AML-193 (cell line): ENCODE measurements at places on chromosomes 1 and 21.
A peak's percentile ranks its signal among the peaks of the same experiment; 100 is the strongest.

DNA sequence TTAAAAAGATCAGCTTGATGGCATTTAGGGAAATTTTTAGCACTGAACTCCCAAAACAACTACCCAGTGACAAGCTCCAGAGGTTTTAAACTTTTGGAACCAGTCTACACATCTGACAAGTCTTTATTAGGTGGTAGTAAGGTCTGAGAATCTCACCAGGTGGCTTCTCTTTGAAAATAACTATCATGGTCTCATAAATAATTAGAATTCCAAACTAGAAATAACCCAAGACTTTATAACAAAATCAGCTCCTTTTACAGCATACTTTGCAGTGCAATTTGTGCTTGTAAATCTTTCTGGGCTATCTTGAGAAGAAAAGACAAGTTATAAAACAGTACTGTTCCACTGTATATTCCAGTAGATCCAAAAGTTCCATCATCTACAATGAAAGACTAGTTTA is 108.7 kb downstream of the LTN1 start:
- no peak for DNase-seq

- DNase-seq = no peak
Observed at GRCh38 chr1:35558374-35559316, 1.0 kb downstream of the NCDN start.

DNA sequence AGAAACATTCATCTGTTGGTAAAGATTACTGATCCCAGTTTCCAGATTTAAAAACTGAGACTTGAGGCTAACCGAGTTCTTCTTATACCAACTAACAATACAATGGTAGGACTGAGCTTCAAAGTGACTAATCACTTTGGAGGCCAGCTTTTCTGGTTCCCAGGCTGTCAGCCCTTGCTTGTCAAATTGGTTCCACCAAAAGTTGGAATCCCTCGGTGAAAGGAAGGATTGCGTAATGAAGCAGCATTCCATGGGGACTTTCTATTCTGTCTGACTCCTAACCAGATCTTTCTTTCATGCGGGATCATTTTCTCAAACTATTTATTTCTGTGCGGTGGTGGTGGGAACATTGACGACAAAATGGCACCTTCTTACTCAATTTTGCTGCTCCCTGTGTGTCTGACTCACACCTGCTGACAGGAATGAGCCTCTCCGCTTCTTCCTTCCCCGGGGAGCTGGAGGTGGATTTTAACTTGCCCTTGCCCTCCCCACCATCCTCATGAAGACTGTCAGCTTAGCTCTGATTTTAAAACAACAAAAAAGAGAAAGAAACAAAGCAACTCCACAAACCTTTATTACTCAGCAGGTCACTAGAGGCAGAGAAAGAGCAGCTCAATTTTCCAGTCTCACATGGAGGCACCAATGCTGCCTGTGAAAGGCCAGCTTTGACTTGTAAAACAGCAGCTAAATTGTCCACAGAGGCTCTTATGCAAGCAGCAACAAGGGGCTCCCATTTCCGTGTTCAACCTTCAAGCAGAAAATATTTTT is 32.9 kb upstream of the RASAL2 start:
- DNase-seq = no peak

DNA sequence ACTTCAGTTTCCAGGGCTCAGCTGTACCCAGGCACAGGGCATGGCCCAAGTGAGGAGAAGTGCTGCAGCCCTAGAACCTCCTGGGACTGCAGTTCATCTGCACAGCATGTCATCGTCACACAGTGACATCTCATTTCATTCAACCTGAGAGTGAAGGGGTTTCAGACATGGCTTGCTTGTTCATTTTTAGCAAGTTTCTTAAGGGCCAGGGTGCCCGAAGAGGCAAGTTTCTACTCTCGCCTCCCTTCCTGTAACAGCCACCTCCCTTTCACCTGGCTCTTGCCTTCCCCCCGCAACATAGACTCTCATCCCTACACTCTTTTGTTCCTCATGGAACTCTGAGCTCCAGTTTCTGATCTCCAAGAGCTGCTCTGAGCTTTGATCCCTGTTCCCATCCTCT is 108.1 kb downstream of the C1orf21 start:
- no peak for DNase-seq

DNA sequence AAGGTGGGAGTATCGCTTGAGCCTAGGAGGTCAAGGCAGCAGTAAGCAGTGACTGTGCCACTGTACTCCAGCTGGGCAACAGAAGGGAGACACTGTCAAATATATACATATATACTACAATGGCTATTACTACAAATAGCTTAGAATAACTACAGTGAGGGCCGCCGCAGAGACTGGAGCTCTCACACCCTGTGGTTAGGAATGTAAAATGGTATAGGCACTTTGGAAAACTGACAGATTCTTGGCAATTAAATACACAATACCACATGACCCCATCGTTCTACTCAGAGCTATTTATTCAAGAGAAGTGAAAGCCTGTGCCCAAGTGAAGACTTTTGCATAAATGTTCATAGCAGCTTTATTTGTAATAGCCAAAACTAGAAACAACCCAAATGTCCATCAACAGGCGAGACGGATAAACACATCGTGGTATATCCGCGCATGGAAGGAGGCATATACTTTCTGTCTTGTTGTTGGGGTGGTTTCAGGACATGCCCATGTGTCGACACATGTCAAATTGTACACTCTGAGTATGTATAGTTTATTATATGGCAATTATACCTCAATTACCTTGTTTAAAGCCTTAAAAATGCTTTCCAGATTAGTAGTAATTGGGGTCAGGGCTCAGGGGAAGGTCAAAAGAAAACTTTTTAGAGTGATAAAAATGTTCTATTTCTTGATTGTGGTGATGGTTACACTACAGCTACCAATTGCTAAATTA is 123.4 kb downstream of the RIPK4 start:
- DNase-seq = no peak

- no peak for DNase-seq
Observed at GRCh38 chr21:37550618-37551330, 184.2 kb downstream of the DYRK1A start.

- DNase-seq = no peak
Observed at GRCh38 chr1:8016210-8016894, 9.8 kb downstream of the ERRFI1 start.

GRCh38 chr1:243801378-243801777 is 48.7 kb downstream of the AKT3 start:
- no peak for DNase-seq

DNA sequence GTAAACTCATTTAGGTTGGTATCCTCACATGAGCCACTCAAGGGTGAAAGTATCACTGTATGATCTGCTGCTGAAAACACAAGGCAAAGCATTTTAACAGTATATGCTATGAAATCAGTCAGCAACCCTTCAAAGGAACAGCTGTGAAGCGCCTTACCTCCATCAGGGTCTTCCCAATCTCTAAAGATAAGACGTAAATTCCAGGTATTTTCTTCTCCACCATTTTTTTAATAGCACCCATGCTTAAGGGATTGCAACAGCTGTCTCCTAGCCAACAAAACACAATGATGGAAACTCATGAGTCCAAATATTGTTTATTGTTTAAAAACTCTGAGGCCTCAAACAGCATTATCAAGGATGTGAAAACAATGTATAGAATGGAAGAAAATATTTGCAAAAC is 4.8 kb downstream of the PPT1 start:
- DNase-seq = no peak

DNA sequence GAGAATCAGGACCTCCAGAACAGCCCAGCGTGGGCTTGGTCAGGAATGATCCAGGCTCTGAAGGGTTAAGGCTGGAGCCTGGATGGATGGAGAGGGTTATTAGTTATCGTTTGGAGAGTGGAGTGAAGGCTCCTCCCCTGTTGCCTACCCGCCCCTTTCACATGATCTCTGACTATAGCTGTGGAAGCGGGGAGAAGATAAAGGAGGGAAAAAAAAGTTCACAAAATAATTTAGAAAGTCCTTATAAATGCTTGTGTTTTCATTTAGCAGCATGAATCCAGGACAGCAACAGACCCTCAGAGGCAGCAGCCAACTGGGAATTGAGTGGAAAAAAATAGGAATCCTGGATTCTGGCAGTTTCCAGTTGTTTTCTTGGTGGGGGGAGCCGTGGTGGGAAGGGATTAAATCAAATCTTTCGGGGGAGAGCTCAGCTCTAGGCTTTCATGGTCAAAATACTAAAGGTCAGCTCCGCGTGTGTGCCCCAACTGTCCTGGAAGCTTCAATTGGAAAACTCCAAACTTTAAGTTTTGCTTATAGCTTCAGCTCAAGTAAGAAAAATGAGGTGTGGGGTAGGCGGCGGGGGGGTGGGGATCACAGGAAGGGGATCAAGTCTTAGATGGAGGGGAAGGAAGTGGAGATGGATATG is 595 bp upstream of the DDR2 start:
- DNase-seq = no peak

DNA sequence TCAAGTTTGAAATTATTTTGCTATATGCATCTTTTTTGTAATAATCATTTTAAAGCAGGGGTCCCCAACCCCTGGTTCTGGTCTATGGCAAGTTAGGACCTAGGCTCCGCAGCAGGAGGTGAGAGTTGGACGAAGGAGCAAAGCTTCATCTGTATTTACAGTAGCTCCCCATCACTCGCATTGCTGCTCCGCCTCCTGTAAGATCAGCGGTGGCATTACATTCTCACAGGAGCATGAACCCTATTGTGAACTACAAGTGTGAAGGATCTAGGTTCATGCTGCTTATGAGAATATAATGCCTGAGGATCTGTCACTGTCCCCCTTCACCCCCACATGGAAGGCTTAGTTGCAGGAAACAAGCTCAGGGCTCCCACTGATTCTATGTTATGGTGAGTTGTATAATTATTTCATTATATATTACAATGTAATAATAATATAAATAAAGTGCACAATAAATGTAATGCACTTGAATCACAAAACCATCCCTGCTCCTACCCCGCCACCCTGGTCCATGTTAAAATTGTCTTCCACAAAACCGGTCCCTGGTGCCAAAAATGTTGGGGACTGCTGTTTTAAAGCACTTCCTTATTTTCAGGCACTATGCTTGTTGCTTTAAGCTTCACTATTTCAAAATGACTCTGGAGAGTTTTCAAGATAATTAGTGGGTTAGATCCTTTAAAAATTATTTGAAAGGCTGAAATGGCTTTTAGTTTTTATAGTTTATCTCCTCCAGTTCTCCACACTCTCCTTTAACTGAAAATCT is 74.8 kb downstream of the PLA2G4A start:
- DNase-seq = peak; percentile 18

GRCh38 chr1:155078469-155079209 is at the start of gene EFNA3:
TSS of gene EFNA3 (plus strand) at chr1:155078837. CDS start at chr1:155078942, 105 bp downstream.
- no peak for DNase-seq

GRCh38 chr1:98660940-98661543 is 479 bp upstream of the SNX7 start:
- no peak for DNase-seq

DNA sequence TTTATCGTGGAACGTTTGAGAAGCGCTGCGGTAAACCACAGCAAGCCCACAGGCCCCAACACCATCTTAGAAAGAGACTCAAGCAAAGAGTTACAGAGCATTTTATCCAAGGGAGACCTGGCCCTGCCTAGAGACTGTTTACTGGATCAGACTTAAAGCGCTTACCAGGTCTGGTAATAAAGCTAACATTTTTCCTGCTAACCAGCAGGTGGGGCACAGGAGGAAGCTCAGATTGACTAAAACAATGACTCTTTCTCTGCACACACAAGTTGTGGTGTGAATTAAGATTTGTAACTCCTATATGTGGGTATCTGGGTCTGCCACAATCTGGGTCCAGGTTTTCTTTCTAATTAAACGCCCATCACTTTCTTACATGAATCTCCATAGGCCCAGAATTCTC is 136.5 kb upstream of the ETS2 start:
- DNase-seq = peak; percentile 8

DNA sequence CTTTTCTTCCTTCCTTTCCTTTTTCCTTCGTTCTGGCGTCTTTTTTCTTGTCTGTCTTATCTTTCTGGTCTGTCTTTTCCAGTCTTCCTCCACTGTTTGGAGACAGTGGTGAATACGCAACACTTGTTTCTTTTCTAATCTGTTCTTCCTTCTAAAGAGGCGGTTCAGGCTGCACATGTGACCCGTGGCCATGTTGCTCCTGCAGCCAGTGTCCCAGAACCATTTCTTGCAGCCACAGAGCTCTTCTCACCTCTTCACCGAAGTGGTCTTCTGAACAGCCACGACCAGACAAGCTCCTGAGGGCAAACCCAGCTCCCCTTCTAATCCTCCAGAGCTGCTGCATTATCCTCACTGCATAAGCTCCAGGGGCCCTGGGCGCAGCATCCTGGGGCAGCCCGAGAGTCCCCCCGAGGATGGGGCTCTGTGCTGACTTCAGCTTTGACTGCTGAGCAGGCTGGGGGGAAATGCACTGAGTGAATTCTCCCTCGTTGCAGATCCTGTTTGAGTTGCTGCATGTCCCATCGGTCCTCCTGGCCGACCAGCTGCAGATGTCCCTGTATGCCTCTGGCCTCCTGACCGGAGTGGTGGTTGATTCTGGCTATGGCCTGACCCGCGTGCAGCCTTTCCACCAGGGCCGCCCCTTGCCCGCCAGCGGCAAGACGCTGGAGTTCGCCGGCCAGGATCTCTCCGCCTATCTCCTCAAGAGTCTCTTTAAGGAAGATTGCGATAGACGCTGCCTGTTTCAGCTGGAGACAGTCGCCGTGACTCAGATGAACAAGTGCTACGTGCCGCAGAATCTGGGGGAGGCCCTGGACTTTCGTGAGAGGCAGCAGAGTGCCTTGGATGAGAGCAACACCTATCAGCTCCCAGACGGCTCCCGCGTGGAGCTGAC is 70.4 kb downstream of the ACTL8 start:
- DNase-seq = no peak

- DNase-seq = no peak
Observed at GRCh38 chr1:98704474-98704873, 43.0 kb downstream of the SNX7 start.

GRCh38 chr1:196651079-196651478 is 764 bp upstream of the CFH start:
- DNase-seq = no peak

GRCh38 chr1:66312271-66312990 is 221.5 kb upstream of the SGIP1 start:
- no peak for DNase-seq

DNA sequence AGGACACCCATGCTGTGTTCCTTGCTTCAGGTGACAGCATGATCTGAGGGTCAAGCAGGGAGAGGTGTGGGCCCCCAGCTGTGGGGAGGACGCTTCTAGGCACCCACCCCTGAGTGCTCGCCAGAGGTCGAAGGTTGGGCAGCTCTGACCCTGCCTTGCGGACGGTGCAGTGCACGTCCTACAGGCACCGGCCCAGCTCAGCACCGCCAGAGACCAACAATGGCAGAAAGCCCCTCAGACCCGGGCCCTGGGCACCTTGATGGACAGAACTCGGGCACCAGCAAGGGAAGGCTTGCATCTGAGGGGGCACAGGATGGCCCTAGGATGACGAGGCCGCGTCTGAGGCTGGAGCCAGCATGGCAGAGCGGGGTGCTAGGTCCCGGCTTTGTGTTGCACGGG is 24.7 kb downstream of the NADK start:
- no peak for DNase-seq

GRCh38 chr1:78919150-78919549 is 87.4 kb downstream of the ADGRL4 start:
- no peak for DNase-seq
